ENCODE measurements at places on chromosomes 5 and 9. TPM values are rescaled to one million over a fixed set of nuclear protein-coding genes. Genes with fewer than 3 reads are reported as not detected.

The ADRA1B gene
- total RNA-seq = not detected

The RORB gene
- not detected for total RNA-seq

The PTGER4 gene
- total RNA-seq = 67.3 TPM

The AQP7 gene
- total RNA-seq = 0.07 TPM

The MYO10 gene
- total RNA-seq = 94.1 TPM

The MARCOL gene
- total RNA-seq = not detected

The PPP2R2B gene
- total RNA-seq = 0.21 TPM
